ENCODE measurements at places on chromosomes 1 and 21. TPM values are rescaled to one million over a fixed set of nuclear protein-coding genes. Genes with fewer than 3 reads are reported as not detected.

The NUDT4B gene
- polyA plus RNA-seq = 3.1 TPM

DNA sequence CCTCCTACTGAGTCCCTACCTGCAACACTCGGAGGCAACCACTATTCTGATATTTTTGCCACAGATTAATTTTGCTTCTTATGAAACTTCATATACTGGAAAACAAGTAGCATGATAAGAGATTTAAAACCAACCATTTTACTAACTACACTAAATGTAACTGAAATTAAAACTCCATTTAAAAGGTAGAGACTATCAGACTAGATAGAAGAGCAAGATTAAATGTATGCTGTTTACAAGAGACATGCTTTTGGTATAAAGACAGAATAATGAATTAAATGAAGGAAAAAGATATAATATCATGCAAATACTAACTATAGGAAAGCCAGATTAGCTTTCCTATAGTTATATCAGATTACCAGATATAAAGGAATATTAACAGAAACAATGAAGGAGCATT lies 175.9 kb downstream of the DYRK1A start:
- DNase-seq = no peak

DNA sequence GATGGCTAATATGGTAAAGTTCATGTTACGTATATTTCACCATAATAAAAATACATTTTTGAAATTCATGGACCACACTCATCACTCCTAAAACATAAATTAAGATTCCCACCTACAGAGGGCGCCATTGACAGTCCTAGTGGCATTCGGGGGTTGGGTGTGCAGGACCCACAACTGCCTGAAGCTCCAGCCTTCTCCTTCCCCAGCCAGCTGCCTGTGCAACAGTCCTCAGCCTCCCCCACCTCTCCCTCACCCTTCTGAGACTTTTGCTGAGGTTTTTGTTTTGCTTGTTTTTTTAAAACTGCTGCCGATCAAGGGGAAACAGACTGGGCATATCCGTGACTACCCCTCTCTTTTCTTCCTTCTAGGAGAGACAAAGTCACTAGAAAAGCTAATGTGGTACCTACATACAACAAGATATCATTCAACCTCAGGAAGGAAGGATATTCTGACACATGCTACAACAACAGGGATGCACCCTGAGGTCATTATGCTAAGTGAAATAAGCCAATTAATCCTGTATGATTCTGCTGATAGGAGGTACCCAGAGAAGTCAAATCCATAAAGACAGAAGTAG lies 9.2 kb upstream of the EVA1C start:
- DNase-seq = peak; percentile 65

GRCh38 chr1:114257554-114257953 lies 103.9 kb upstream of the SYT6 start:
- DNase-seq = no peak

- DNase-seq = no peak
Observed at GRCh38 chr1:150525348-150525747, 9.8 kb downstream of the FALEC start.

The MYOM3 gene
- polyA plus RNA-seq = not detected

- no peak for DNase-seq
Observed at GRCh38 chr1:157193702-157194391, 55.7 kb upstream of the ETV3 start.

GRCh38 chr1:170555370-170555769 lies 23.4 kb downstream of the GORAB start:
- no peak for DNase-seq

The C1QC gene
- not detected for polyA plus RNA-seq

DNA sequence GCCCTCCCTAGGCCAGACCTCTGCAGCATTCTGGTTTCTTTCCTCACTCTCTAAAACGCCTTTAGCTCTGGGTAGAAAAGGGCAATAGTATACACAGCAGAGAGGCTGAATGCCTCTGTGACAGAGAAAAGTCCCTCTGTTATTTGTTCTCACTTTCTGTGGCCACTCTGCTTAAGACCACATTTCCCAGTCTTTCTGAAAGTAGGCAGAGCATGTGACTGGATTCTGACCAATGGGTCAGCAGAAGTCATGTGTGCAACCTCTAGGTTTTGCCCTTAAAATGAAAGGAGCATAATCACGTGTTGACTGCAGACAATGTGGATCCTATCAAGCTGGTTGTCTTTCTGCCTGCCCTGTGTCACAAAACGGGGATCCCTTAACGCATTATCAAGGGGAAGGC lies 79.7 kb upstream of the MARK1 start:
- DNase-seq = no peak

The CBR3 gene
- polyA plus RNA-seq = 24.9 TPM

GRCh38 chr1:180609643-180610555 lies 21.9 kb upstream of the XPR1 start:
- no peak for DNase-seq

DNA sequence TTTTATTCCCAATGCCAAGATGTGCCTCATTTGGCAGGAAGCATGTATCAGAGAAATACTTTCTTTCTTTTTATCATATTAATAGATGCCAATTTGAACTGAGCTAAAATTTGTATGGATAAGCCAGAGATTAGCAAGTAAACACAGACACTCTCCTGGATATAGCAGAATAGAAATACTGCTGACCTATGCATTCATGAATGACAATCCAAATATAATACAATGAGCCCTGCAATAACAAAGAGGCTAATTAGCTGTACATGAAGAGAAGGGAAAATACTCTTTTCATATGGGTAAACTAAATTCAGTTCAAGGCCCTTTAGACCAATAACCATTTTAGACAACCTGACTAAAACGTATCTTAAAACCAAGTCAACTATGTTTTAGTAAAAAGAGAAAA lies 388.1 kb upstream of the NR5A2 start:
- no peak for DNase-seq

- DNase-seq = no peak
Observed at GRCh38 chr1:155864393-155864792, 5.0 kb downstream of the SYT11 start.

GRCh38 chr1:19305880-19306279 lies 6.1 kb downstream of the AKR7A2 start:
- DNase-seq = no peak

The C4BPA gene
- not detected for polyA plus RNA-seq
